NCI-H345 (cell line): ENCODE measurements at places on chromosomes 3 and 15.

DNA sequence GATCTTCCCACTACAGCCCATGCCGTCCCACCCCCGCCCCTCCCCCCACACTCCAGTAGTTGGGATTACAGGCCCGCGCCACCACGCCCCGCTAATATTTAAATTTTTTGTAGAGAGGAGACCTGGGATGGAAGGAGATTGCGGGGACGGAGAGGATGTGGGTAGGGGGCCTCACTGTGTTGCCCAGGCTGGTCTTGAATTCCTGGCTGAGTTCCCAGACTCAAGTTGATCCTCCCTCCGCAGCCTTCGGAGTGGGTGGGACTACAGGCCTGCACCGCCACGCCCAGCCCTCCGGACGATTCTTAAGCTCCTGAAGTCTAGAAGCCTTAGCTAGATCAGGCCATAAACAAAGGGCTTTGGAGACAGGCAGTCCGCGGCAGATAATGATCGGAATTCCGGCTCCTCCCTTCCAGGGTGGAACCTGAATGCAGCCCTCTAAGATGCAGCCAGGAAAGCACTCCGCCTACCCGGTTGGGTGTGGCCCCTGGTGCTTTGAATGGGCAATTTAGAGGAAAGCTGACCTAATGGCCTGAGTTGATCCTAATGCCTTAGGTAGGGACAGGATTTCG, at the start of gene DPPA2:
TSS of gene DPPA2 (minus strand) at position 356 of the 569 bp plus-strand sequence. CDS start 1,975 bp downstream, outside the sequence.
- no peak for DNase-seq

DNA sequence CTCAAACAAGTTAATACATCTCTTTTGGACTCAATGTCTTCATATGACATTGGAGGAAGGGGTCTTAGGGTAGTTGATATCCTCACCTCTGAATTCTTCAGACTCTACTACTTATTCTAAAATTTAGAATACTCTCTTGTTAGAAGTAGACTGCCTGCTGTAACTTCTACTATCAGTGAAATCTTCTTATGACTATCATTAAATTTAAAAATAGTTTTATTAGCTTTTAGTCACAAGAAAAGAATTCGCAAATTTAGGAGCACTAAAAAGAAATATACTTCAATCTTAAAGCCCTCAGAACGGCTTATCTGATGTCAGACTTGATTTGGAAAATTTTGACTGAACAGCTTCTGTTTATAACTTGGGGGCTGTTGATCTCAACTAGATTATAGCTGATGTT, 67.1 kb upstream of the TTC14 start:
- no peak for DNase-seq

DNA sequence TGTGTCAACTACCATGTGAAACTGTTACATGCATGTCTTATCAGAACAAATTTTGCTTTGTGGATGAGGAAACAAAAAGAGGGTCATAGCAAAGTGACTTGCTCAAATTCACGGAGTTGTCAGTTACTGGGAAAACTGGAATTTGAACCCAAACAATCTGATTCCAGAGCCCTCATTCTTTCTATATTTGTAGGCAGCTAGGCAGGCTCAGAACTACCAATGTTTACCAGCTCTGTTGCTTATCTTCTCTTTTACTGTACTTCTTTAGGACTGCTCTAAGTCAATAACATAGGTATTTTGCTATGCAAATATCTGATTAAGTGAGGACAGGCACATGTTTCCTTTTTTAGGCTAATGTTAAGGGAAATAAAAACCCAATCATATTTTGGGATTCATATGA, 450.5 kb downstream of the ZPLD1 start:
- DNase-seq, result no peak

- no peak for DNase-seq
Observed at GRCh38 chr3:193868590-193868989, 267.4 kb upstream of the HES1 start.
